ENCODE measurements at places on chromosomes 1 and 21.

- no peak for DNase-seq
Measured at GRCh38 chr1:40575336-40575735, 43.9 kb downstream of the ZNF684 start.

- no peak for DNase-seq
Measured at GRCh38 chr1:203028067-203028783, 1.9 kb downstream of the PPFIA4 start.

GRCh38 chr1:159250638-159251216 lies 46.1 kb downstream of the ACKR1 start:
- DNase-seq = no peak

DNA sequence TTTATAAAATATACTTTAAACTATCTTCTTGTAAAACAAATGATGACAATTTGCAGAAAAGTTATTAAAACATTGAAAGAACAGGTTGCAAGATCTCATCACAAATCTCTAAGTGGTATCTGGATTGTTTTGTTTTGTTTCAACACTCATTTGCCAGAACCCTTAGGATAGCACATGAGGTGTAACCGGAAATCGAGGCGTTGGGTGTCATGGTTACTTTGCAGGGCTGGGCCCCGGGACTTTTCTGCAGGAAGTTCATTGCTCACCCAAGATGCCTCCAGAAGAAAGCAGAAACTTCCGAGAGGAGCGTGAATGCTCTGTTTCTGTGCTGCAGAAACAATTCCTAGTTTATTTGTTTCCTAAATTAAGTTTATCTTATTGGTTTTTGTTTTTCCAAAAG lies 2.5 kb downstream of the DISC1 start:
- no peak for DNase-seq

GRCh38 chr1:12179111-12179519 lies 12.3 kb downstream of the TNFRSF1B start:
- DNase-seq = peak; percentile 86

DNA sequence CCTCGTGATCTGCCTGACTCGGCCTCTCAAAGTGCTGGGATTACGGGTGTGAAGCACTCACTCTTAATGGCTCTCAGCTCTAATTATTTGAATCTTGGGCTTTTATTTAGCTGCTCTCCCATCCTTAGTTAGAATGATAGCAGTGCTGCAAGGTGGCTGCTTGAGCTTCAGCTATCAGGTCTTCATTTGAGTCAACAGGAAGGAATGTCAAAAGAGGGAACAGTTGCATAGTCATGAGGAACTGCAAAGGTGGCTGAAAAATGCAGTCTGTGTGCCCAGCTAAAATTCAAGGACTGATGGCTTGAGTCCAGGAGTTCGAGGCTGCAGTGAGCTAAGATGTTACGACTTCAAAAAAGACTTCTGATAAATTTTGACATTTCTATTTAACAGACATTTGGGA lies 55.6 kb downstream of the UCK2 start:
- DNase-seq = no peak

- DNase-seq = no peak
Measured at GRCh38 chr1:37282764-37283163, 191.6 kb upstream of the ZC3H12A start.

Measured in stimulated activated CD8-positive, alpha-beta memory T cell treated with anti-CD3 and anti-CD28 coated beads, Interleukin-4, amount 100 ng/mL, for 48 hours (primary cell).